ENCODE measurements at places on chromosomes 3 and 15. TPM values are rescaled to one million over a fixed set of nuclear protein-coding genes. Genes with fewer than 3 reads are reported as not detected.

Gene ERICH6
- total RNA-seq = not detected

GRCh38 chr15:84634228-84634837 lies 19.8 kb downstream of the WDR73 start:
- H3K27me3 ChIP-seq = no peaks in the 10 kb centered on the region
- no peak for DNase-seq
- peak overlapping the region; percentile 97 for H3K27ac ChIP-seq
- peaks cover 55% of the 10 kb centered on the region for H3K4me1 ChIP-seq
- no peaks in the 10 kb centered on the region for H3K36me3 ChIP-seq
- peak overlapping the region; percentile 43 for H3K4me3 ChIP-seq

Gene TPM1
- 153 TPM for total RNA-seq

Gene PPM1L
- 11.5 TPM for total RNA-seq

Gene LDHAL6B
- not detected for total RNA-seq

DNA sequence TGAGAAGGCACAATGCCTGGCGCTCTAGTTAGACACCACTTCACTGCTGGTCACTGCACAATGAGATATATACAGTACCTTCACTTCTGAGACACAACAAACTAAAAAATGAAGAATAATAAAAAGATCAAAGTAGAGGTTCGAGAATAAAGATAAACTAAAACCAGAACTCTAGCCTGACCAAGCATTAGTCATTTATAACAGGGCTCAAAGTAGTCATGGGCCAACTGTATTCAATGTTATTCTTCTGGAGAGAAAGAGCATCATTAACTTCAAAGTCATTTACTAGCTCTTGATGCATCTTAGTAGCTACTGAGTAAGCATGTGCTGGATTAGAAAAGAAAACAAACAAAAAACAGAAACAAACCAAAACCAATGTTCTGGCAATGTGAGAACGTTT lies 145.2 kb downstream of the SSR3 start:
- no peak for DNase-seq
- no peak overlapping the region for H3K4me3 ChIP-seq
- H3K36me3 ChIP-seq = no peaks in the 10 kb centered on the region
- H3K27me3 ChIP-seq = no peaks in the 10 kb centered on the region
- H3K27ac ChIP-seq = no peak overlapping the region

DNA sequence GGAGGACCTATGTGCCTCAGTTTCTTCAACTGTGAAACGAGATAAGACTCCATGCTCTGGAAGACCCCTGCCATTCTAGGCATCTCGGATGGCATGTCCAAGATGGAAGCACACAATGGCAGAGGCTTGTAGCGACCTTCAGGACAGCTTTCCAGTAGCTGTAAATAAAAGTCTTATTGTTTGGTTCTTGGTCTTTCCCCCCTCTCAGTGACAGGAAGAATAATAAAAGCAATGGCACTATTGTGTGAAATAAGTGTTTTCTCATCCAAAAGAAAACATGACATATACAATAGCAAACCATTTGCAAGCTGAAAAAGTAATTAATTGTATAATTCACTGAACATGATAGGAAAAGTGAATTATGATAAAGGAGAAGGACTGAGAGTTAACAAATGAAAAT lies 32.5 kb upstream of the CD47 start:
- no peak for DNase-seq
- no peaks in the 10 kb centered on the region for H3K4me1 ChIP-seq
- H3K36me3 ChIP-seq = no peaks in the 10 kb centered on the region
- H3K4me3 ChIP-seq = no peak overlapping the region
- H3K27me3 ChIP-seq = no peaks in the 10 kb centered on the region

GRCh38 chr3:46107682-46108081 lies 80.4 kb upstream of the XCR1 start:
- no peak overlapping the region for H3K4me3 ChIP-seq
- DNase-seq = no peak
- H3K4me1 ChIP-seq = peaks cover 8% of the 10 kb centered on the region
- no peaks in the 10 kb centered on the region for H3K36me3 ChIP-seq
- no peak overlapping the region for H3K27ac ChIP-seq
